Left hindlimb (tissue), 1 donor: ENCODE measurements at places on chromosomes 11 and 22.

- DNase-seq: no peak
Observed at GRCh38 chr22:33806191-33806590, 114.1 kb downstream of the LARGE1 start.

- peak; percentile 47 for DNase-seq
Observed at GRCh38 chr11:316031-316701, 2.3 kb downstream of the IFITM1 start.

- peak; percentile 18 for DNase-seq
Observed at GRCh38 chr11:1193326-1194230, 29.3 kb upstream of the MUC5B start.

DNA sequence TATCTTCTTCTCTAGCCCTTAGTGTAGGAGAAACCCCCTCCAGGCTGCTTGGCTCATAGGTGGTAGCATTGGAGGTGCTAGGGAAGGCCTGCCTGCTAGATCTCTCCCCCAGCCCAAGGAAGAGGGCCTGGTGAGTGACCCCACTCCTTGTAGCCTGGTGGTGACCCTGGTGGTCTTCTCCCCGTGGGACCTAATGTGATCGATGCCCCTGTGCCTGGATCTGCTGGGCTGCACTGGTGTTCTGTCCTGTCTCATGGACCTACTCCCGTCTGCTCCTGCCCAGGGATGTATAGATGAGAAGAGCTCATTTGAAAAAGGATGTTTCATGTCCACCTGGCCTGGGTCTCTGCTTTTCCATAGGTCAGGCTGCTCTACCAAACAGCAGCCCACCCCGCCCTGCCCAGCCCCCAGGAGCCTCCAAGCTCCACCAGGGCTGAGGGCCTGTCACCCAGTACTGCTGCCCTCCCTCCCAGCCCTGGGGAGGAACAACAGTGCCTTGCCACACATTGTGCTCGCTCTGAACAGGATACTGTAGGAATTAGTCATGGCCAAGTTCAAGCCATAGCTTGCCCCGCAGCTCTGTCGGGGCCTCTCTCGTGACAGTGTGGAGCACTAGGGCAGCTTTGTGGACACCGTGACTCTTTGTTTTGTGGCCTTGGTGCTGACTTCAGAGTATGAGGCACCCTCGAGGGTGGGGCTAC, 19.7 kb downstream of the SLC37A2 start:
- no peak for DNase-seq

GRCh38 chr11:123286761-123287160, 91.7 kb upstream of the CLMP start:
- no peak for DNase-seq

GRCh38 chr22:21041937-21042336, 3.8 kb upstream of the LRRC74B start:
- DNase-seq: no peak

DNA sequence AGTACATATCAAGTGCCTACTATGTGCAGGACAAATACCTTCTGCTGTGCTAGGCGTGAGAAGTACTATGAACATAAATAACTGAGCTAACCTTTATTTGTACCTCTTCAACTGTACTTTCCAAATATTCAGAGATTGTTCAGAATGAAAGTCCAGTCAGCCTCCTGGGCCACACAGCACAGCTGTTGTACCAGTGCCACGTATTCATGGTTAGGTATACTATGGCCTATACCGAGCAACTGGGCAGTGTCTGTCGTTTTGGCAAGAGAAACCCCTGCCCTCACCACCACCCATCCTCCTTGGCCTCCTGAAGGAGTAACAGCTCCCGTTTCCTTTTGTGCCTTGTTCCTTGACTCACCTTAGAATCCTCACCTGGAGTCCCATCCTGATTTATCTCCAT, 53.0 kb downstream of the RASSF10 start:
- no peak for DNase-seq

- DNase-seq: peak; percentile 68
Observed at GRCh38 chr11:123194337-123195187, 486 bp downstream of the CLMP start.

- no peak for DNase-seq
Observed at GRCh38 chr11:71446942-71447688, 1.1 kb downstream of the DHCR7 start.

DNA sequence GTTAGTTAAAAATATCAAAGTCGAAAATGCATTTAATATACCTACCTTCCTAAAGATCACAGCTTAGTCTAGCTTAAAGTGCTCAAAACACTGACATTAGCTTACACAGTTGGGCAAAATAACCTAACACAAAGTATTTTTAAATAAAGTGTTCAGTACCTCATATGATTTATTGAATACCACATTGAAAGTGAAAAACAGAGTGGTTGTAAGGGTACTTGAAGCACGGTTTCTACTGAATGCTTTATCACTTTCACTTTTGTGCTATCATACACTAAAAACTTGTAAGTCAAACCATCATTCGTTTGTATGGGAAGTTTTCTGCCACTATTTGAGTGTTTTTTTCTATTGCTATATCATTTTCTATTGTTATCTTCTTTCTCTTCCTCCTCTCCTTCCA, 36.6 kb downstream of the ZBTB44 start:
- DNase-seq: no peak

- DNase-seq: no peak
Observed at GRCh38 chr22:47369431-47370015, 607.1 kb downstream of the TBC1D22A start.

DNA sequence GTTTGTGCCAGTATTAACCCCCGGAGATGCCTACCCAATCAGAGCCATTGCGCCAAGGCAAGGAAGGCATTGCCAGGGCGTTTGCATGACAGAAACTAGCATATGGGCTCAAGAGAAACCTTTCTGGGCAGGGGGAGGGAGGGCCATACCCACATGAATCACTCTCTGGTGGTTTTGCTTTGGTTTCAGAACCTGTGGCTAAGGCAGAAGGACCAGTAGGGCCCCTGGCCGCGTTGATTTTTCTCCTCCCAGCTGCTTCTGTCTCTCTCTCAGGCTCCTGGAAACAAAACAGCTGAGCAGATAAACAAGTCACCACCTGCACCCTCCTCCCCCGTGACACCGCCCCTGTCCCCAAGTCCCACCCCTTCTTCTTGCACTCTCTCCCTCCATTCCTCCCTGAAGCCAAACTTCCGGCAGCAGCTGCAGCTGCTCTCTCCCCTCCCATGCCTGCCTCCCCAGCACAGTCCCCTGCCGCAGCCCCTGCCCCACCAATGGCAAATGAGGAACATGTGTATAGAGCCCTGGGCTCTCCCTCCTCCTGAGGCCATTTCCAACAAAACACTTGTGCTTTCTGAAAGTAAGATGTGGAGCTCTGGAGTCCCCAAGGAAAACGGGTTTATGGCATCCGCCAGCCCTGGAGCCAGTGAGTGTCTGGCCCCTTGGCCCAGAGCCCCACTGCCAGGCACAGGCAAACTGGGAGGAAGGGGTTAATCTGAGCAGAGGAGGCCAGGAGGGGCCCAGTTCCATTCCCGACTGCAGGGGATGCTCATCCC, 39.0 kb upstream of the ADA2 start:
- peak; percentile 91 for DNase-seq

DNA sequence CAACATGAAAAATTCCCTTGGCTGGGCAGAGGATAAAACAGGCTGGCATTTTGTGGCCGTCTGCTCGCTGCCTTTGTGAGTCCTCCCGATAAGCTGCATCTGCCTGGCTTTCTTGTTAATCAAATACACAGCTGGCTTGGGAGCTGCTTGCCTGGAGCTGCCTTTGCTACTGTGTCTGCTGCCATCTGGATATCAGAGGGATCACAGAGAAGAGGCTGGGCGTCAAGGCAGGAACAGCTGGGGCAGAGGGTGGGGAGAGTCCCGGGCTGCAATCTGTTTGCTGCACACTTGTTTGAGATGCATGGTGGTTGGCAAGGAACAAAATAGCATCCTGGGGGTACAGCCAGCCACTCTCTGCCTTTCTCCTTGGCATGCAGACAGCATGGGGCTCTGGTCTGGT, 36.0 kb downstream of the COMMD9 start:
- DNase-seq: peak; percentile 73

- no peak for DNase-seq
Observed at GRCh38 chr11:110373051-110373702, 56.6 kb upstream of the FDX1 start.

DNA sequence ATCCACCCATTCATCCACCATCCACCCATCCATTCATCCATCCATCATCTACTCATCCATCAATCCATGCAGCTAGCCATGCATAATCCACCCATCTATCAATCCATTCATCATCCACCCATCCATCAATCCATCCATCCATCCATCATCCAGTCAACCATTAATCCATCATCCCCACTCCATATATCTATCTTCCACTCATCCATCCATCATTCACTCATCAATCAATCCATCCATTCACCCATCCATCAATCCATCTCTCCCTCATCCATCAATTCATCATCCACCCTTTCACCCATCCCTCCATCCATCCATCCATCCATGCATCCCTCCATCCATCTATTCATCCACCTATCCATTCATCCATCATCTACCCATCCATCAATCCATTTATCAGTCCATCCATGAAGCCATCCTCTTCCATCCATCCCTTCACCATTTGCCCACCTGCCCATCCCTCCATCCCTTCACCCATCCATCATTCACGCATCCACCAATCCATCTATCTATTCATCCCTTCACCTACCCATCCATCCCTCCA, 689.4 kb downstream of the BRD1 start:
- no peak for DNase-seq

DNA sequence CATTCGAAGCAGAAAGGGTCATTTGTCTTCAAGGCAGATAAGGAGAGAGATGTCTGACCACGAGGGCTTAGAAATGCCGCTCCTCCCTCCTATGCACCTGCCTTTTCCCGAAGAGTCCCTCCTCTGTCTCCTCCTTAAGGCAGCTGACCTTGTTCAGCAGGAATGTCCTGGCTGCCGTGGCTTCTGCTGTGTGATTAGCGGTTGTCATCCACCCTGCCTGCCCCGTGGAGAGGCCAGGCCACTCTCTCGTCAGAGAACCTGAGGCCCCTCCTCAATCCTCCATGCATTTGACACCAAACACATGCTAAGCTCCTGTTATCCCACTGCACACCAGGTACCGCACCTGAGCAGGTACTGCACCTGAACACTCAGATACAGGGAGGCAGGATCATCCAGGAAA, 834.6 kb downstream of the TBC1D22A start:
- no peak for DNase-seq

DNA sequence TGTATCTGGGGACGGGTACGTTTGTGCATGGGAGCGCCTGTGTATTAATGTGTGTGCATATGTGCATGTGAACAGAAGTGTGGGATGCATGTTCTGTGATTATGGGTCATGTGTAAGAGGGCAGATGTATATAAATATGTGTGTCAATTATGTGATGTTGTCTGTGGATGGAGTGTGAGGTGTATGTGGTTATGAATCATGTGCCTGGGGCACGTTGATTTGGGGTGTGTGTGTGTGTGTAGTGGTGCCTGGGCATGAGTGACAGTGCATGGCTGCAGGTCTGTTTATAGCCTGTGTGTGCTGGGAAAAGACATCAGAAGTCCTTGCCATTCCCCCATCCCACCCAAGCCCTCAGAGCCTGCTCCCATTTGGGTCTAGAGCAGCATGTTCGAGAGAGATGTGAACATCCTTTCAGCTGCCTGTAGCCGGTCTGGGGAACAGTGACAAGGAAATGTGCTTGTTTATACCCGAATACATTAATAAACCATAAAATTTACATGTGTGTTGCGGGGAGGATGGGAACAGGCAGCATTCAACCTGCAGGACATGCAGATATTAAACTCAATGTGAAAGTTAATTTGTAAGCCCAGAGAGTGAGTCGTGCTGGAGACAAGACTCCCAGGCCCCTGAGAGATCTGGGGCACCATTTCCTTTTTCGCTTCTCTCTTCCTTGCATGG, 129.0 kb downstream of the NECTIN1 start:
- no peak for DNase-seq

GRCh38 chr11:112965656-112966055, 4.4 kb downstream of the NCAM1 start:
- DNase-seq: peak; percentile 43

- DNase-seq: no peak
Observed at GRCh38 chr11:134760299-134760698, 348.3 kb upstream of the B3GAT1 start.

DNA sequence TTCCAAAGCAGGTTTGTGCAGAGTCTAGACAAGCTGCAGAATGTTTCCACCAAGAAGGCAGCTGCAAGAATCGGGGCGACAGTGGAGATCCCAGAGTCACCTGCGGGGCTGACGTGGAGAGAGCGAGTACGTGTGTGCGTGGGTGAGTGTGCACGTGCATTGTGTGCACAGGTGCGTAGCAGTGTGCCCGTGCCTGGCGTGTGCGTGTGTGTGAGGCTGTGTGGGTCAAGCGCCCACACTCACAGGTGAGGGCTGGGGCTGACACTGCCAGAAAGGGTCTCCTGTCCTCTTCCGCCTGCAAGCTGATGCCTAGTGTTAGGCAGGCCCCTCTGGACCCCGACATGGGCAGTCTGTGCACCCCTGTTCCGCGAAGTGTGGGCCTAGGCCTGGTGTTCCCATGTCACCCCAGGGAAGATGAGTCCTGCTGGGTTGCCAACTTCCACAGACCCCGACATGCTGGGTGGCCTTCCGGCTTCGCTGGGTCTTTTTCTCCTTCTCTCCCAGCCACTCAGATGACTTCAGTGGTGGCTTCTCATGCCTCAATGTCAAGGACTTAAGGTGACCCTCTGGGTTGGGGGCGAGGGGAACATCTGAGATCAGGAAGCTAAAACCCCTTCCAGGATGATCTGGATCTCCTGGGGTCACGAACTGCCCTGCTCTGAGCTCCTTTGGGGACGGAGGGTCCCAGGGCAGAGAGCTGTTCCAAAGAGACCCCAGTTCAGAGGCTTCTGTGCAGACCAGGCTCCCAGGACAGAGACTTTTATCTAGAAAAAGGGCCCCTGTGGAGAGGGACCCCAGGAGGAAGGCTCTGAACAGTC, 10.4 kb upstream of the SYT8 start:
- no peak for DNase-seq

GRCh38 chr22:18060646-18061620, 16.9 kb upstream of the PEX26 start:
- no peak for DNase-seq

DNA sequence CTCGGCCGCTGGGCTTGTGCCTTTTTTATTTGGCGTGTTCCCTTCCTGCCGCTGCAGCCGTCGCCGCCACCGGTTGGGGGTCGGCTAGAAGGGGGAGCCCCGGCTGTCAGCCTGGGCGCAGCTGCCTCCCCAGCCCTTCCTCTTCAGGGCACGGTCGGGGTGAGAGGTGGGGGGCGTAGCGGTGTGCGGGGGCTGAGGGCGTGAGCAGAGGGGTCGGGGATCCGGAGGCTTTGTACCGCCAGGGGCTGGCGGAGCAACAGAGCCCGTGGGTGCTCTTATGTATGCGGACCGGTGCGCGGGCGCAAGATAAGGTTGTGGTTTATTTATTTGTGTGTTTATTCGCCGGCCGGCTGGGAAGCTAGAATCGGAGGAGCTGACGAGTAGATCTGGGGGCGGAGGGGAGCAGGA, 477 bp downstream of the ZBTB16 start:
- DNase-seq: peak; percentile 54

DNA sequence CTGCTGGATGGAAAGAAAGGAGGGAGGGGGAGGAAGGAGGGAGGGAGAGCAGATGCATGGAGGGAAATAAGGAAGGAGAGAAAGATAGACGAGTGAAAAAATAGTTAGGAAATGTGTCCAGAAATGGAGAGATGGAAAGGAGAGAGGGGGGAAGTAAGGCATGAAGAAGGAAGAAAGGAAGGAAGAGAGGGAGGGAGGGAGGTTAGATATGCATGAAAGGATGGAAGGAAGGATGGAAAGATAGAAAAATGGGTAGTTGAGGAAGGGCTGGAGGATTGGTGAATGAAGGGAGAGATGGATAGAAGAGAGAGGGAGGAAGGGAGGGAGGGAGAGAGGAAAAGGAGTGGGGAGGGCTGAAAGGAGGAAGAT, 19.6 kb downstream of the LINC01488 start:
- no peak for DNase-seq

GRCh38 chr11:28697920-28698827, 590.0 kb downstream of the METTL15 start:
- DNase-seq: peak; percentile 60

GRCh38 chr11:72851726-72852125, 37.5 kb downstream of the ATG16L2 start:
- DNase-seq: no peak
